ENCODE measurements at places on chromosomes 5 and 9.
A peak's percentile ranks its signal among the peaks of the same experiment; 100 is the strongest.

GRCh38 chr5:152329207-152329606, 75.9 kb downstream of the NMUR2 start:
- no peak for DNase-seq

DNA sequence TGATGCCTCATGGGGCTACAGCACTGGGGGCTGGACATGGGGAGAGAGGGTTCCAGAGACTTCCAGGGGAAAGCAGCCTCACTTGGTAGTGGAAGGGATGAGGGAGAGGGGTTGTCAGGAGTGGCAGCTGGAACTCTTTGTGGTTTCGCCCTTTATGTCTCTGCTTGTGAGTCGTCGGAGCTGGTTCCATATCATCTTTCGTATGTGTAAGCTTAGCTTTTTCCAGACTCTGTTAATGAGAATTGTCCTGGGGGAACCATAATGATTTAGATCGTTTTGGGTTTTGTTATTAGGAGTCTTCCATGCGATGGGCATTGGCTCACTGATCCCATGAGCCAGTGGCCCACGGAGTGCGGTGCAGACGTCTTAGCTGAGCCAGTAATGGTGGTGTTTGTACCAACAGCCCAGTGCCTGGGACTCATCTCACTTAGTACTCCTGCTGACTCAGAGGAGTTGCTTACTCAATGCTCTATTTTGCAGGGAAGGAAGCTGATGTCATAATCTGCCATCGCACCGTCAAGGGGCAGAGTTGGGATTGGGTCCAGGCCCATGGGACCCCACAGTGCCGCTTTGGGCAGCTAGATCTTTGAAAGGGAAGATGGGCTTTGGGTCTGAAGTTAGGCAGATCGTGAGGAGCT, 48.5 kb downstream of the NEK6 start:
- peak; percentile 82 for DNase-seq

- DNase-seq: no peak
Measured at GRCh38 chr5:61362796-61363368, 30.8 kb downstream of the ZSWIM6 start.

DNA sequence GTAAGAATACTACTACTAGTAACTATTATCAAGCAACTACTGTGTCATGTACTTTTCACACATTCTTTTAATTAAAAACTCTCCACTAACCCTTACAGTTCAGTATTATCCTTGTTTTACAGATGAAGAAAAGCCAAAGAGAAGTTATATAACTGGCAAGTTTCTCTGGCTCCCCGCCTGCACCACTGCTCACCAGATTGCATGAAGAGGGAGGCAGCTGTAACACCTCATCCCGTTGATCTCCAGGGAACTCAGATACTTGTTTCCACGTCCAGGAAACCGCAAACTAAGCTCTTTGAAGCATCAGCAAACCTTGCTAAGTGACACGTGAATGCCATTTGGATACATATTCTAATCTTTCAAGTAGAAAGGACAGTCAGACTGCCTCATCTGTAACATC, 70.3 kb downstream of the RIGI start:
- no peak for DNase-seq

DNA sequence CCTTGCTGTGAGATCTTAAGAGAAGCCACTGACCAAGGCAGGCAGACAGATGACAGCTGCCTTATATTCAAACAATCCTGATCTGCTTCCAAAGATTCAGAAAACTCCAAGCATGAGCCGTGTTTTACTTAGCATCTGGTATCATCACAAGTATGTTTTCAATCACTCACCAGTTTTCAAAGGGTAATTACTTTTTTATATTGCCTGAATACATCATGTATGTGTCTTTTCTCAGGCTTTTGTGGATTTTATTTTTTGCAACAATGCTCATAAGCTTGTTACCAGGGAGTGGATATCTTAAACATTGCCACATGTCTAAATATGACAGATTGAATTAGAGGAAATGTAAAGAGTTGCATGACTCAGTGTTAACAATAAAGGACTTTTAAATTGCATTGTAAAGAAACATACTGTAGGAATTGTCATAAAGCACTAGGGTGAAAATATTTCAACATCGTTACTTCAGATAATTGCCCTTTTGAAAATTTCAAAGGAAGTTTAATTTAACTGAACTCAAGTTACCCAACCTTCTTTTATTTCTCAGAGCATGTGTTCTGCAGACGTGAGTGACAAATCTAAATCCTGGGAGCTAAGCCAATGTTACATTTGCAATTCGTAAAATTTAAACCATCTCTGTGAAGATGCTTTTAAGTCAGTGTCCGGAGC, 326.1 kb downstream of the PLK2 start:
- no peak for DNase-seq

DNA sequence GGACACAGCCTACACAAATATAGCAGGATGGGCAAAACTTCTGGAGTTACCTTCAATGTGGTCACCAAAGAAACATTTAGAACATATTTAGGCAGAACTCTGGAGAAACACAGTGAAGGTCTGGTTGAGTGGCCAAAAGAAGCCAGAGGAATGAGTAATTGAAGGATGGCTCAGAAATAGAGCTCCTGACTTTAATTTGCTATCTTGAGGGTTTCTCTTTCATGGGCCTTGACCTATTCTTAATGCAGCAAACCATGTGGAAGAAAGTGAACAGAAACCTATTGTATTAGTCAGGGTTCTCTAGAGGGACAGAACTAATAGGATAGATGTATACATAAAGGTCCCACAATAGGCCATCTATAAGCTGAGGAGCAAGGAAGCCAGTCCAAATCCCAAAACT, 650.5 kb downstream of the ACTL7B start:
- no peak for DNase-seq

- DNase-seq: no peak
Measured at GRCh38 chr9:5748438-5748837, 84.5 kb downstream of the ERMP1 start.

- DNase-seq: no peak
Measured at GRCh38 chr9:110101531-110102161, 106.3 kb downstream of the C9orf152 start.

Data from NCI-H226 (cell line).